ENCODE measurements at places on chromosomes 2 and 18.

DNA sequence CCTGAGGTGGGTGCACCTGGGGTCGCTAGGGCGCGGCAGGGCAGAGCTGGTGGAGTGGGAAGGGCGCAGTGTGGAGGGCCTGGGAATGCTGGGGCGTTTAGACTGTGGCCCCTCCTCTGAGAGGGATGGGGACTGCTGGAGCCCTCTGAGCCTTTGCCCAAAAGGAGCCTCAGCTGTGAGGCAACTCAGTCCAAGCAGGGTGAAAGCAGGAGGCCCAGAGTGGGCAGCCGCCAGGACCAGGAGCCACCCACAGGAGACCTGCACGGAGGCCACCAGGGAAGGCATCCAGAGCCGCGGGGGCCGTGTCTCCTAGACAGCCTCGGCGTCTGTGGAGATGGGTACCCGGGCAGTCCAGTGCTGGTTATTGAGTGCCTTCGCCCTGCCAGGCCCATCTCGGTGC is 114.9 kb downstream of the SEPTIN10 start:
- DNase-seq, result no peak

DNA sequence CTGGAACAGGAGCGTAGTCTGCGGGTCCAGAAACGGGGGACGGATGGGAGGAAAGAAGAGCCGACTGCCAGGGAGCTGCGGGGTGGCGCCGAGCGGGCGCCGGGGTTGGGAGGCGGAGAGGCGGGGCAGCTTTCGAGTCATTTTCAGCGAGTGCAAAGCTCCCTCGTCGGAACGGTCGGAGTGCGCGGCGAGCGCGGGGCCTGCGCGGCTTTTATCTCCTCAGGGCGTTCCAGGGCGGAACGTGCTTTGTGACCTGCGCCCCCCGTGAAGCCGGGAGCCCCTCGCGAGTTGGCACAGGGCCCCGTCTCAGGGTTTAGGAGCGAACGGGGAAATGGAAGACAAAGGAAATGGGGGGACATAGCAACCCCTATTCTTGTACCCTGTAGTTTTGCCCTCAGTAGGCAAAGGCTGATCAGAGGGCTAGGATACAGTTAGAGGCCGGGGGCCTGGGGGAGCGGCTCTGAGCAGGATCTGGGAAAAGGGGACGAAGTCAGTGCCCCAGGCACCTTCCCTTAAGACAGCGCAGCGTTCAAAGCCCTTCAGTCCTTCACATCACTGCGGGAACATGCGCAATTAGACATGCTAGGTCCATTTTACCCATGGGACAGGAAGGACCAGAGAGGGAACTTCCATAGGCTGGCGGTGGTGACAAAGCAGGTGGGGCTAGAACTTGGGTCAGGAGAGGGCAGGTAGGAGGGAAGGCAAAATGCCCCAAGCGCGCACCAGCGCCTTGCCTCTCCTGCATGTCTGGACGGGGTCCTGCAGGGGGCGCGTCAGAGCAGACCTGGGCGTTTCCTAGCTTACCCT is 60.1 kb upstream of the IL1RL1 start:
- DNase-seq, result peak; percentile 28

DNA sequence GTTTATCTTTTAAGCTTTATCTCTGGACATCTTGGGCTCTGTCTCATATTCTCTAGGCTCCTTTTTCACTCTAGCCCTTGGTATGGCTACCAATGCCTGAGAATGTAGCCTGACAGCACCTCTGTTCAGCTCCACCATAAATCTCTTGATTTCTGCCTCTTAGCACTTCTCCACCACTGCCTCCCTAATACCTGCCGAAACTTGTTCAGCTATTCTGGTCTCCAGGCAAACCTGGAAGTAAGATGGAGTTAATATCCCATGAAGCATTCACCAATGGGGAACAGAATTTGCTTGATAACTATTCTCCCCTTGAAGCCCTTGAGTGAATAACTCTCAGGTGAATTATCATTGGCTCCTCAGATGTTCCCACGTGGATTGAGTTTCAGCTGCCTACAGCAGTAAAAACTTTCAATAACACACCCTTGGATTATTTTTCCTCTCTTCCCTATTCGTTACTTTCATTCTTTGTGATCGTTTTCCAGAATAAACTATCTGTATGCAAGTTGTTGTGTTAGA is 145.6 kb downstream of the EVA1A start:
- no peak for DNase-seq

DNA sequence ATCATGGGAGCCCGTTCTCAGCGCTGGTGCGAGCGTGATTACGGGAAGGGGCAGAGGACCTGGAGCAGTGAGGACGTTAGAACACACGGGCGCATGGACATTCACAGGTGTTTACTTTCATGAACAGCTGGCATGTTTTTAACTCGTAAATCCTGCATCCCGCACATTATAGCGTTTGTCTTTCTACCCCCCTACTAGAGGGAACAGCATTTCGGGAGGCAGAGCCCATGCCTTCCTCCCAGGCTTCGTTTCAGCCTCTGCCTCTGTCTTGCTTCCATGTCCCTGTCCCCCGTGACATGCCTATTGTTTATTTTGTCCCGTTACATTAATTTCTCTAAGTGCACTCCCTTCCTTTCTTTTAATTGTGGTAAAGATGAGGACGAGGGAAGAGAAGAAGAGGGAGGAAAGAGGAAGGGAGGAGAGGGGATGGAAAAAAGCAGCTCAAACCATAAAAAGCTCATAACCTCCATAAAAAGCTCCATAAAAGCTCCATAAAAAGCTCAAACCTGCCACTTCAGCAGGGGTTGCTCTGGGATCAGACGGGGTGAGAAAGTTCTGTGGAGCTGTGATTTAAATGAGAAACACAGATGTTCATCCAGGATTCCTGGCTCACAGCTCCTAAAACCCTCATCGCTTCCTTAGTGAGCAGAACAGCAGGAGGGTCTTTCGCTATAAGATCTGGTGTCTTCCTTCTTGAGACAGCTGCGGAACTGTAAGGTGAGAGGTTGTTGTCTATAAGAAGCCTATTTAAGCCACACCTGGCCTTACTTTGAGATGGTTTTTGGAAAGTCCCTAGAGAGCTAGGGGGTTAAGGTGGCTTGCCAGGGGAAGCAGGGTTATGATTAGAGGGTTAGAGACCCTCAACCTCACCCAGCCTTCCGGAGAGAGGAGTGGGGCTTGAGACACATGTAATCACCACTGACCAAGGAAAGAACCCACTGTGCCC is 66.6 kb upstream of the SNTG2 start:
- DNase-seq, result no peak

DNA sequence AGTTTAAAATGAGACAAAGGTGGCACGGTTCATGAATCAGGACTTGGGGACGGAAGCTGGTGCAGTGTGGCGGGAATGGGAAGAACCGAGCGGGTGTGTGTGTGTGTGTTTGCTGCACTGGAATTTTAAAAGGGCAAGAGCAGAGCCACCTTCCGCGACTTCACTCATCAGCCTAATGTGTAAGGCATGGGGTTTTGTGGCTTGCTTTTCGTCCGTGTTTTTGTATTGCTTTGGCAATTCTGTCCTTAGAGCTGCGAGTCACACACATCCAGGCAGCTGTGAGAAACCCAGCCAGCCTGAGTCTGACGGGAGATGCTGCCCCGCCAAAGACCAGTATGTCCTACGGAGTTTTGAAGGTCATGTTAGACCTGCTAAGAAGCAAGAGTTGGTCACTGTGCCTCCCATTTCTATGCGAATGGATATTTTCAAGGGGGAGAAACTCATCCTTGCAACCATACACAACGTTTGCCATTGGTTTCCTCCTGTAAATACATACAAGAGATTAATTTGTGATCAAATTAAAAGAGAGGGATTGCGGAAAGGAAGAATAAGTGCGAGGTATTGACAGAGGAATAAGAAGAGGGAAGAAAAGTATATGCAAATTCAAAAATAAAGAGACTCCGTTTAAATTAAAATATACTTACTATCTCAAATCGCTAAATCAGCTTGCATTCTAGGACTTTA is 665 bp upstream of the CACNB4 start:
- no peak for DNase-seq

DNA sequence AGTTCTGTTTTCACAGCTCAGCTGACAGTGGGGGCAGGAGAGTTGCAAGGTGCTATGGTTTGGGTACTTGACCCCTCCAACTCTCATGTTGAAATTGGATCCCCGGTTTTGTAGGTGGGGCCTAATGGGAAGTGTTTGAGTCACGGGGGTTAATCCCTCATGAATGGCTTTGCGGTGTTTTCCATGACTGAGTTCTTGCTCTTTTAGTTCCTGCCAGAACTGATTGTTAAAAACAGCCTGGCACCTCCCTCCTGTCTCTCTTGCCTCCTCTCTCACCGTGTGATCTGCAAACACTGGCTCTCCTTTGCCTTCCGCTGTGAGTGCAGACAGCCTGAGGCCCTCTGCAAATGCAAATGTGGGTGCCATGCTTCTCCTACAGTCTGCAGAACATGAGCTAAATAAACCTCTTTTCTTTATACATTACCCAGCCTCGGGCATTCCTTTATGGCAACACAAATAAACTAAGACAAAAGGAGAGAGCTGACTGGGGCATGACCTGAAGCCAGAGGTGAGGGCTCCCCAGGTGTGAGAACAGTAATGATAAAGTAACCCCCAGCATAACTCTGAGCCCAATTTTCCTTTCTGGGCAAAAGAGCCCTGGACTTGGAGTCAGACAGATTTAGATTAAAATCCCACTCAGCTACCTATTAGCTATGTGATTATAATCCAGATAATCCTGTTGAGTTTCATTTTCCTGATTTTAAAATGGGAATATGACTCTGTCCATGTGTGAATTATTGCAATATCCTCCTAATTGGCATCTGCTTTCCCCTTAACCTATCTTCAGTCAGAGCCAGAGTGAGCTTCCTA is 64.9 kb upstream of the CAPN13 start:
- DNase-seq, result no peak

DNA sequence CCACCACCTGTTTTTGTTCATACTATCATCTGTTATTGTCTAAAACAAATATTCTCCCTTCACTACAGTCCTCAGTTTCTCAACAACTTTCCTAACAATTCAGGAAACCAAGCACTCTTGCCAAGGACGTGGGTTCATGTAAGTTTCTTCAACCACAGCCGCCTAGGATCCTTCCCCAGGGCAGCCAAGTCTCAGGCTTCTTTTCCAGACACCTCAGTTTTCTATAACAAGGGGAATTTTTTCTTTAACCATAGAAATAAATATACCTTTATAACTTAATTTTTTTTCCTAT is 39.4 kb upstream of the AGPS start:
- no peak for DNase-seq

DNA sequence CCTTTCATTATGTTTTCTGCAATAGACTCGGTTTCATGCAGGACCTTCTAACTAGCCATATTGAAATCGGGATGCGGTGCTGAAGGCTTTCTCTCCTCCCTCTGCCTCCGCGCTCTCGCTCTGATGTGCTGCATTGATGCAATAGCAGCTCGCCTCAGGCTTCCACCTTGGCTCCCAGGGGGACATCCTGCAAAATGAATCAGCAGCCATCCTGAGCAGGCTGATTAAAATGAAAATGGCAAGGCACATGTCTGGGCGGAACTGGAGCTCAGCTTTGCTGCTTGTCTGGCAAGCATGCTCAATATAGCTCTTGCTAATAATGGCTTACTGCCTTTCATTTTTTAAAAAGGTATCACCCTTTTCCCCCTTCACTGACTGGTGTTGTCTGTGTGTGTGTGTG is 806 bp upstream of the MYT1L start:
- no peak for DNase-seq

- no peak for DNase-seq
Observed at GRCh38 chr2:236001166-236001828, 166.9 kb downstream of the GBX2 start.

- DNase-seq, result no peak
Observed at GRCh38 chr2:37892436-37893114, 32.5 kb upstream of the RMDN2 start.

GRCh38 chr2:18398833-18399232 is 161.6 kb downstream of the RDH14 start:
- no peak for DNase-seq

GRCh38 chr18:10439898-10440297 is 14.5 kb upstream of the APCDD1 start:
- no peak for DNase-seq

- no peak for DNase-seq
Observed at GRCh38 chr2:18369760-18370159, 190.7 kb downstream of the RDH14 start.

DNA sequence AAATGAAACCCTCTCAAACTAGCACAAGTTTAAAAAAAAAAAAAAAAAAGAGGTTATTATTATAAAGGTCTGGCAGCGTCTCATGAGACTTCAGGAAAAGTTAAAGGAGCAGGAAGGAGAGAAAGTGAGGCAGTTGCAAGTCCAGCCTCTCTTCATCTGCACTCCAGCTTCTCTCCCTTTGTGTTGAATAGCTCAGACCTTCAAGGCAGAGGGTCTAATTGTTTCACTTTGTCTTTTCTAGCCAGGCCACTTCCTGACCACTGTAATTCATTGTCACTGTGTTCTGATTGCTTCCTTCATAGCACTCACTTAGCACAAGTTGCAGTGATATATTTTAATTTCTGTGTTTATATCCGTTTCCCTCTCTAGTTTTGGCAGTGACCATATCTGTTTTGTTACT is 99.9 kb downstream of the SPATS2L start:
- no peak for DNase-seq

DNA sequence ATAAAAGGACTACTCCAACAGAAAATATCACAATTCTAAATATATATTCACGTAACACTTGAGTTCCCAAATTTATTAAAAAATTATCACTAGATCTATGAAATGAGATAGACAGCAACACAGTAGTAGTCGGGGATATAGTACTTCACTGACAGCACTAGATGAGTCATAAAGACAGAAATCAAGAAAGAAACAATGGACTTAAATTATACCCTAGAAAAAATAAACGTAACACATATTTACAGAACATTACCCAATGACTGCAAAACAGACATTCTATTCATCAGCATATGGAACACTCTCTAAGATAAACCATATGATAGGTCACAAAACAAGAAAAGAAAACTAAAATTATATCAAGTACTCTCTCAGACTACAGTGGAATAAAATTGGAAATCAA is 429.4 kb downstream of the MBD2 start:
- DNase-seq, result no peak

DNA sequence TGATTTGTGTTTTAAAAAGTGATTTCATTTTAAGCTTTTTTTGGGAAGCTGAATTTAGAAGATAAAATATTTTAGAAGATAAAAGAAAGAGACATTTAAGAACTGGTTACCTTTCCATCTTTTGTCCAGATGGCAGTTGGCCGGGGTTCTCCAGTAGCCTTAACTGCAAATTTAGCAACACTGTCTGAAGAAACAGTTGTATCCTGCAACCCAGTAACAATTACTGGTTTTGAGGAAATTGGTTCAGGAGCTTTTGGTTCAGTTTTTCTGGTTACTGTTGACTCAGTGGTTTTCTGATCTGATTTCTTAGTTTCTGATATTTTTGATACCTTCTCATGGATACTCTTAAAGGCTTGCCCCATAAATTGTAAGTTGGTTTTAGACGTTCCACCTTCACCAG is 49.9 kb downstream of the PLEKHA3 start:
- DNase-seq, result no peak

All from stimulated activated CD8-positive, alpha-beta memory T cell treated with anti-CD3 and anti-CD28 coated beads, Interleukin-15, amount 100 ng/mL, for 4 hours (primary cell).